ENCODE measurements at places on chromosomes 1 and 21.

DNA sequence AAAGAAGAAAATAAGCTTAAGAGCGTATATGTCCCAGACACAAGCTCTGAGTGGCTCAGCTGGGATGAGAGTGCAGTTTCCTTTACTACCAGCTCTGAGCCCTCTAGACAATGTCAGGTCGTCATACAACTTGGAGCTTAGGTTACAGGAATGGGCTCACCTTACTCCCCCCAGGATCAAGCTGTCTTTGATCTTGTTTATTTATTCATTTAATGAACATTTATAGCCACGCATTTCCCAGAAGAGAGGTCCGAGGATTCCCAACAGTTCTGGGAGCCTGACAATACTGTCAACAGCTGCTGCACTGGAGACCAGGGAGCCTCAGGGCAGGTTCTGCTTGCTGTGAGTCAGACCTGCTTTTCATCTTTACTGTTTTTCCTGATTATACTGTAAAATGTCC, 378.9 kb downstream of the PLPP3 start:
- no peak for DNase-seq

DNA sequence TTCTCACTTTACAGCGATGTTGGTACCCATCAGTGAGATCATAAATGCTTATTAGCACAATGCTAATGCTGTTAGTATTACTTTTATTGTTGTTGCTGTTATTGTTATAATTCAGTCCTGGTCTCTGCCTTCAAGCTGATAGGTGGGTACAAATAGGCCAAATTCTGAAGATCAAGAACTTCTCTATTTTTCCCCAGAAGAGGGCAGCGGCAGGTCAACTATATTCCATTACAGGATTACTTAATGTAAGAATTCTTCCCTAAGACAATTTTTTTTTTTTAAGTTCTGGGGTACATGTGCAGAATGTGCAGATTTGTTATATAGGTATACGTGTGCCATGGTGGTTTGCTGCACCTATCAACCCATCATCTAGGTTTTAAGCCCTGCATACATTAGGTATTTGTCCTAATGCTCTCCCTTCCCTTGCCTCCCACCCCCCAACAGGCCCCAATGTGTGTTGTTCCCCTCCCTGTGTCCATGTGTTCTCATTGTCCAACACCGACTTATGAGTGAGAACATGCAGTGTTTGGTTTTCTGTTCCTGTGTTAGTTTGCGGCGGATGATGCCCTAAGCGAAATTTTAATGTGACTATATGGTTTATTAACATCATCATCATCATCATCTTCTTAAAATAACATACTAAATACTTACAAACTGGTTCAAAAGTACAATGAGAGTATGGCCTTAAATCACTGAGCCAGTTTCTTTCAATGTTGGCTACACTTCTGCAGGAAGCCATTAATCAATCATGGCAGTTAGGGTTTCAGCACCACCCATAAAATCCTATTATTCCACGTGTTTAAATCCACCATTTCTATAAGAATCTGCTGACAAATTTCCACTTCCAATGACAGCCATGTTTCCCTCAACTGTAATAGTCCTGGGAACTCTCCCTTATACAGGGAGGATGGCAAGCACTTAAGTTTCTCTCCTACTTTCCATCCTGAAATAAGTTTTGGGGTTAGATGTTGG, 19.2 kb downstream of the SLC19A2 start:
- no peak for DNase-seq

- no peak for DNase-seq
Measured at GRCh38 chr1:55636696-55637095, 421.5 kb upstream of the USP24 start.

DNA sequence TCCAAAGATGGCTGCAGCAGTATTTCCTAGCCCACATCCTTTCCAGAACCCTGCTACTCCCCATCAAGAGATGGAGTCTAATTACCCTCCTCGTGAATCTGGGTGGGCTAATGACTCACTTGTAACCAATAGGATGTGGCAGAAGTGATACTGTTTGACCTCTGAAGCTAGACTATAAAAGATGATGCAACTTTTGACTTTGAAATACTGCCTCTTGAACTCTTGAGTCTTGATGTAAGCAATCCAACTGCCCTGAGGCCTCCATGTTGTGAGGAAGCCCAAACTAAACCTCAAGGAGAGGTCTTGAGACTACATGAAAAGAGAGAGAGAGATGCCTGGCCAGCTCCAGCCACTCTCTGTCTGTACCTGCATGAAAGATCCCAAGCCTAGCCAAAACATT, 29.5 kb downstream of the LMO4 start:
- DNase-seq: no peak

- DNase-seq: no peak
Measured at GRCh38 chr1:18932879-18933278, 23.6 kb downstream of the IFFO2 start.

DNA sequence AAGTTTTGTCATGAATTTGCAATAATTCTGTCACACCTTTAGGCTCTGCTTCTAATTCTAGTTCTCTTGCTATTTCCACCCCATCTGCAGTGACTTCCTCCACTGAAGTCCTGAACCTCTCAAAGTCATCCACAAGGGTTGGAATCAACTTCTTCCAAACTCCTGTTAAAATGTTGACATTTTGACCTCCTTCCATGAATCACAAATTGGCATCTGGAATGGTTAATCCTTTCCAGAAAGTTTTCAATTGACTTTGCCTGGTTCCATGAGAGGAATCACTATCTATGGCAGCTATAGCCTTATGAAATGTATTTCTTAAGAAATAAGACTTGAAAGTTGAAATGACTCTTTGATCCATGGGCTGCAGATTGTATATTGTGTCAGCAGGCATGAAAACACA, 19.7 kb upstream of the SFT2D2 start:
- no peak for DNase-seq

DNA sequence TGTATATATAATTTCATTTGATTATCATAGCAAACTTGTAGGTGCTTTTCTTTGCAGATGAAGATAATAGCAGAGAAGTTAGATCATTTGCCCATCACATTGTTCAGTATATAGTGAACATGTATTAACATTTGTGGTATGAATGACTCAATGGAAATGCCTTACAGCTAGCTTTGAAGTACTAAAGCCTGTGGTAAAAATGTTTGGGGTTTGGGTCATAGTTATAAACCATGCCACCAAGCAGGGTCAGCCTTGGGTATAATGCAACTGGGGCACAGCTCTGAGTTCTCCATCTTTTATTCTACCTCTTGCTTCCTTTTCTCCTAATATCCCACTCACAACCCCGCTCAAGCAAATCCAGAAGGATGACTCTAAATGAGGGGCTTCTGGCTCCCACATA, 141.6 kb downstream of the KCNT2 start:
- DNase-seq: no peak

GRCh38 chr1:53616927-53617326, 122.0 kb downstream of the GLIS1 start:
- DNase-seq: no peak

DNA sequence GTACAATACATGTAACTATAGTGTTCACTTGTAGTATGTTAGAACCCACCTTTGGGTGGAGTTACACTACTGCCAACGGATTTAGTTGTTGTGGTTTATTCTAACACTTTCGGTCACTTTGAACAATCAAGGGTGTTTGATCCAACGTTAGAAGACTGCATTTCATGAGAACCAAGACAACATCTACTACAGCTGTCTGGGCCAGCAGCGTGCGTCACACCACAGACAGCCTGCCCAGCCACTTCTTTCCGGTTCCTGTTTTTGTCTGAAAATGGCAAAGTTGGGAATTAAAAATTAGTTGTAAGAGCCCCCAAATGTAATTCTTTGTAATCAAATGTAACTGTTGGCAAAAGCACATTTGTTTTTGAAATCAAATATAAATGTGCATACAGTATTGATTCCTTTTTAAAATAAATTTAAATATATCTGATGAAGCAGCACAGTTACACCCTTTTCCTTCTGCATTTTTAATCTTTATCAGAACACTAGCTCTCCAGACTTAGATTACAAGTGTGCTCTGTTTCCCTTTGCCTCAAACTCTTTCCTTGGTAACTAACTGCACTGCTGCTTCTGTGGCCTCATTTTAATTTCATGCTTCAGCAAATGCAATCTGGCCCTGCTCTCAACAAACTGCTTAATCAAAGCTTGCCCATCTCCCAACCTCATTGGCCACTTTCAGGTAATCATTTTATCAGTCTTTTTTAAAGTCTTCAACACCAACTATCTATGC, 86.6 kb upstream of the DPH5 start:
- peak; percentile 47 for DNase-seq

DNA sequence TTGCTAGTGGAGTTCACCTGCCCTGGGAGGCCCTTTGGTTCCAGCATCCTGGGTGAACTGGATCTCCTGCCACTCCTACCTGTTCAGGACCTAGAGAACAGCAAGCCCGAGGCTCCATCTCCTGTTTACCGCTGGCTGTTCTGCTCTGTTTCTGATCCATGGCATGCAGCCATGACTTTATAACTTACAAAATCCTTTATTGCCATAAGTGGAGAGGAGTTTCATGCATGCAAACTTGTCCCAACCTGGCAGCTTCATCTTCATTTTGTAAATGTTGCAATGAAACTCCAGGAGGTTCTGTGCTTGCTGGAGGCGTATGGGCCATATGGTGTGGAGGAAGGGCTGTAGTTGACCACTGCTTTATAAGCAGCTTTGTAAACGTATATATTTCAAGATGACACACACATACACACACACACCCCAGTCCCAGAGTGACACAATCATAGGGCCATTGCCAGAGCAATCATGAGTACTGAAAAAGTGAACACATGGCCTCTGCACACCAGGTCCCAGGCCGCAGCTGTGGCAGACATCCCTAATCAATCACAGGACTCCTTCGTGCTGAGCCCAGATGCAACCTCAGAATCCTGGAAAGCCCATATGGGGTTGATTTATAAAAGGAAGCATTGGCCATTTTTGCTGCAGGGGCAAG, 69.0 kb downstream of the UBIAD1 start:
- no peak for DNase-seq

GRCh38 chr21:25561668-25562641, 45.3 kb downstream of the MRPL39 start:
- peak; percentile 82 for DNase-seq

GRCh38 chr21:42525029-42525581, 11.5 kb downstream of the SLC37A1 start:
- DNase-seq: no peak

GRCh38 chr1:61244114-61244513, 161.8 kb downstream of the NFIA start:
- no peak for DNase-seq

- no peak for DNase-seq
Measured at GRCh38 chr1:29703596-29704370, 467.5 kb downstream of the PTPRU start.

DNA sequence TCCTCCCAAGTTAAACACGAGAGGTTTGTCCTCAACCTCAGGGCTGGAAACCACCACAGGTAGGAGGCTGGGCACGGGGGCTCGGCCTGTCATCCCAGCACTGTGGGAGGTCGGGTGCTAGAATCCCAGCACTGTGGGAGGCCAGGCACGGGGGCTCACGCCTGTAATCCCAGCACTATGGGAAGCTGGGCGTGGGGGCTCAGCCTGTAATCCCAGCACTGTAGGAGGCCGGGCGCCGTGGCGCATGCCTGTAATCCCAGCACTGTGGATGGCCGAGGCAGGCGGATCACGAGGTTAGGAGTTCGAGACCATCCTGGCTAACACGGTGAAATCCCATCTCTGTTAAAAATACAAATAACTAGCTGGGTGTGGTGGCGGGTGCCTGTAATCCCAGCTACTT, 6.7 kb upstream of the CDK11A start:
- DNase-seq: no peak

DNA sequence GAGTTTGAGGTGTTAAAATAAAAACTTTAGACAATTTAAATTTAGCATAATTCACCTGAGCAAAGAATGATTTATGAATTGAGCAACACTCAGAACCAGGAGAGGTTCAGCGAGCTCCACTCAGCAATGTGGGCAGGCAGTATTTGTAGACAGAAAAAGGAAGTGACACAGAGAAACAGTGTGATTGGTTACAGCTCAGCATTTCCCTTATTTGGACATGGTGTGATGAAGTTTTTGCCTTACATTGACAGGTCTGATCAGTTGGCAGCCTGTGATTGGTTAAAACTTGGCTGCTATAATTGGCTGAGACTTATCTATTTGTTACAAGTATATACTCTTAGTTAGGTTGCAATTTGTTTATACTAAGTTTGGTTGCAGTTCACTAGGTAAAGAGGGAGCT, 621.2 kb upstream of the PRMT6 start:
- no peak for DNase-seq

DNA sequence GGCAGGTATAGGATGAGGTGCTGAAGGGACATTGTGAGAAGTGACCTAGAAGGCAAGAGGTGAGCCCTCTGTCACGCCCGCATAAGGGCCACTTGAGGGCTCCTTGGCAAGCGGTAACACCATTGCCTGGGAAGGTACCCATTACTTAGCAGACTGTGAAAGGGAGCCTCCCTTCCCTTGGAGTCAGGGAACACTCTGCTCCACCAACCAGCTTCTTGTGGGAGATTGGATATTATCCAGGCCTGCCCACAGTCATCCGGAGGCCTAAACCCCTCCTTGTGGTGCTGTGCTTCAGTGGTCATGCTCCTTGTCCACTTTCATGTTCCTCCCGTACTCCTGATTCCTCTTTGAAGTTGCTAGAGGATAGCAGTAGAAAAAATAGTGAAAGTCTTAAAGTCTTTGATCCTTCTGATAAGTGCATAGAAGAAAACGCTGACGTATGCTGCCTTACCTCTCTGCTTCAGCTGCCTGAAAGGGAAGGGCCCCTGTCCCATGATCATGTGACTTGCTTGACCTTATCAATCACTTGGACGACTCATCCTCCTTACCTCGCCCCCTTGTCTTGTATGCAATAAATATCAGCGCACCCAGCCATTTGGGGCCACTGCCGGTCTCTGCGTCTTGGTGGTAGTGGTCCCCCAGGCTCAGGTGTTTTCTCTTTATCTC, 16.0 kb downstream of the RBBP4 start:
- DNase-seq: no peak

DNA sequence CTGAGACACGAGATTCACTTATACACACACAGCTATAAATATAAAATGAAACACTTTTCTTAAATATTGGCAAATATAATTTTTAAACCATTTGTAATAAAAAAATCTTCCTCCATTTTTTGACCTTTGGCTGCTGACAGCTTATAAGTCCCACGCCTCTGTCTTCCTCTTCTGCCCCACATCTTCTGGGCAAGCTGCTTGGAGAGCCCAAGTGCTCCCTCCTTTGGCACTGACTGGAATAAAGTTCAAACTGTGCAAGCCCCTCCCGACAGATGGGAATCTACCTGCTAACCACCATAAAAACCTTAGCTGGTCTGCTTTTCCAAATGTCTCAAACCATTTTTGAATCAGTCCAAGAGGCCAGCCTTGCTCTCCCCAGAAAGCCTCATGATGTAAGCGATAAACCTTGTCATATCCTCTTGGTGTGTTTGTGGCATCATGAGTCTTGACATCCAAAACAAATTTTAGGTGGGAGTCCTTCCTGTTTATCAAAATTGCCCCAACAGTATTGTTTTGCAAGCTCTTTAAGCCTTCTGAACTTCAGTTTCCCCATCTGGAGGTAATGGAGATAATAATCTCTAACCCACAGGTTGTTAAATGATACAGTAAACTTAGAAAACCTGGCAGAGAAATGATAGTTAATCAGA, 99.8 kb downstream of the SNX7 start:
- no peak for DNase-seq
